Activated CD4-positive, alpha-beta T cell treated with anti-CD3 and anti-CD28 coated beads, Interleukin-2, amount 50 U/mL, for 1 hour (primary cell): ENCODE measurements at places on chromosomes 5 and 9.

DNA sequence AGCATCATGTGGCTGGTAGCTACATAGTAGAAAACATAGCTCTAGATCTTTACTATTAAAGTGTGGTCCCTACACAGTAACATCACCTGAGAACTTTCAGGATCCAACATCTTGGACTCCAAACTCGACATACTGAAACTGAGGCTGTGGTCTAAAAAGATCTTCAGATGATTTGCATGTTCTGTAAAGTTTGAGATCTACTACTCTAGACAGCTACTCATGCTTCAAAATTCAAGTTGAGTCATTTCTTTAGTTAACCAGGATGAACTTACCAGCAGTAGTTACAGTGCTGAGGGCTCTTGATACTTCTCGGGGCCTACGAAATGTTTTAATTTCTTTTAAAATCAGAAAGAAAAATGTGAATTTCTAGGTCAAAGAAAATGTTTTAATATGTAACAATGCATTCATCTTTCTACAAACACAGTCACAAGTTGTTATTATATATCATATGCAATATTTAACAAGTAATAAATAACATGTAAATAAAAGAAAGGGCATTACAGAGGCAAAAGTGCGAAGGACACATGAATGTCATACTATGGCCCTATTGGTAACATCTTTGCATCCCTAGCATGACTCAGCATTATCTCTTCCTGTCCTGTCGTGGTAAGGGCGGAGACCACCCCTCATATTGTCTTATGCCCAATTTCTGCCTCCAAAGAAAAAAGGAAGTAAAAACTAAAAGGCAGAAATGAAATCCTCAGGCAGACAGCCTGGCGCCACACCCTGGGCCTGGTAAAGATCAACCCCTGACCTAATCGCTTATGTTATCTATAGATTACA is 563.9 kb upstream of the TLE4 start:
- DNase-seq = no peak

GRCh38 chr5:148760945-148761638 is 65.3 kb upstream of the ADRB2 start:
- no peak for DNase-seq

DNA sequence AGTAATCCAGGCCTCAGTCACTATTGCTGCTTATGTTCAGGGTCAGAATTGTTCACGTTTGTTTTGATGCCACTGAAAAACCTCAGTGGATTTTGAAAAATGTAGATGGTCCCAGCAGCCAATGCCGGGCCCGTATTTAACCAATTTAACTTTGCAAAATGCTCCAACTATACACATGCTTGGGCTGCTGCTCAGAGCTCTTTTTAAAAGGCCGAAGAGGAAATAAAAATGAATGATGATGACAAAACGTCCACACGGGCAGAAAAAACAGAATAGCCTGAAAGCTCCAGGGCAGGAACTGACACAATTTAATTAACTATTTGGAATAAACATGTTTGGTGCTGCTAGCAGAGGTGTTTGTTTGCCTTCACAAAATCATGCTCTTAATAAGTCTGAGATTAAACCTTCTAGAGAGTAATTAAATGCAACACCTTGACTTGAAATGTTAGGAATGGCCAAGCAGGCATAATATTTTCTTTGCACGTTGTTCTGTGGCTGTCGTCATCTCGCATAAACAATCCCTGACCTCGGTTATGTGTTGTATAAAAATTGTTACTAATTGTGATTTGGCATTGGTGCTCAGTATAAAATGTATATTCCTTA is 152.7 kb downstream of the SLIT3 start:
- no peak for DNase-seq

DNA sequence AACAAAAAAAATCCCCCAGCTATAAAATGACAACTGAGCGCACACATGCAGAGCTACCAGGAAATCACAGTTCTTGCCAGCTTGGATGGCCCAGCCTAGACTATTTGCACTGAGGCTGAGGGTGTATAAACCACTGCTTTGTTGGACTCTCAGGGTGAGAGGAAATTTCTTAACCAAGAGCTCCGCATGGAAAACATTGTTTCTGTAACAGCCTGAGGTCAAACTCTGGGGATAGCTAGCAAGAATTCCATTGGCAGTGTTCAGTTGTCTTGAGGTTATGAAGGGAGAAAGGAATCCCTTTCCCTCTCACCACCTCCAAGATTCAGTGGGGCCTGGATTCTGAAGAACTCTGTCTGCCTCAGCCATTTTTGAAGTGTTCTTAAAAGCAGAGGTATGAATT is 360.0 kb downstream of the OSTF1 start:
- DNase-seq = no peak

GRCh38 chr5:125484742-125485641 is 738.6 kb upstream of the ZNF608 start:
- no peak for DNase-seq

GRCh38 chr9:92439921-92440750 is 15.9 kb upstream of the OMD start:
- no peak for DNase-seq

- no peak for DNase-seq
These were observed 88.9 kb upstream of the CXCL14 start for GRCh38 chr5:135667673-135668072.

GRCh38 chr5:146291421-146292074 is 47.1 kb upstream of the POU4F3 start:
- no peak for DNase-seq
